Stimulated activated CD8-positive, alpha-beta memory T cell treated with anti-CD3 and anti-CD28 coated beads, Interleukin-7, amount 100 ng/mL, for 4 hours (primary cell): ENCODE measurements at places on chromosomes 2 and 18.

- DNase-seq = no peak
Measured at GRCh38 chr2:43106559-43107527, 119.6 kb downstream of the ZFP36L2 start.

DNA sequence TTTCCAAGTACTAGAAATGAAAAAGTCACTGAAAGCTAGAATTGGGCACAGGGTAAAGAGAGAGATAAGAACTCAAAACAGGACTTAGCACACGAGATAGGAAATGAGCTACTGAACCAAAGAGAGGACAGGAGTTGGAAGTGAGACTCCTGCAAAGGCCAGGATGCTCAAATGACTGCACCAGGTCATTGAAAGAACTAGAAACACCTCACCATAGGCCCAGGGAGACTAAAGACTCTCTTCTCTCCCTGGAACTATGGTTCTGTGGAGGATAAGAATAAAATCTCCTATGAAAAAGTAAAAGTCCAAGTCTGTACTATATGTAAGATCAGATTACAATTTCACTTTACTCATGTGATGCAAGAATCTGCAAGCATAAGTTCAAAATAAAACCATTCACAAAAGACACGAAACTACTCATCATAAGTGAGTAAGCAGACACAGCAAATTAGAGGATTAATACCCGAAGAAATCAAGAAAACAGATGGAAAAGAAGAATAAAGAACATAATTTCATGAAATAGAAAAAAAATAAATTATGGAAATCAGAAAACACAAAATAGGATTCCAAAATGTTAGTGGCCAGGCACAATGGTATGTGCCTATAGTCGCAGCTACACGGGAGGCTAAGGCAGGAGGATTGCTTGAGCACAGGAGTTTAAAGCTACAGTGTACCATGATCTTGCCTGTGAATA, 6.5 kb downstream of the NBAS start:
- no peak for DNase-seq

DNA sequence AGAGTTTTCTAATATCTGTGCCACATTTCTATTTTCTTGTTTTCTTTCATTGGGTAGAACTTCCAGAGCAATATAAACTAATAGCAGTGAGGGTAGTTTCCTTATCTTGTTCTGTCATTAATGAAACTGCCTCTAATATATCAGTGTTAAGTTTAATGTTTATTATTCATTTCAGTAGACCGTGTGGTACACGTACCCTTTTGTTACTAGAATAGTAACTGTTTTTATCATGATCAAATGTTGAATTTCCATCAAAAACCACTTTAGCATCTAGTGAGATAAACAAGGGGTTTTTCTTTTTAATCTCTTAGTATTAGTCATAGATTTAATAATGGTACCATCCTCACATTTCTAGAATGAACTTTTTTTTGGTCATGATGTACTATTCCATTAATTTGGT, 16.0 kb downstream of the DGUOK start:
- no peak for DNase-seq

DNA sequence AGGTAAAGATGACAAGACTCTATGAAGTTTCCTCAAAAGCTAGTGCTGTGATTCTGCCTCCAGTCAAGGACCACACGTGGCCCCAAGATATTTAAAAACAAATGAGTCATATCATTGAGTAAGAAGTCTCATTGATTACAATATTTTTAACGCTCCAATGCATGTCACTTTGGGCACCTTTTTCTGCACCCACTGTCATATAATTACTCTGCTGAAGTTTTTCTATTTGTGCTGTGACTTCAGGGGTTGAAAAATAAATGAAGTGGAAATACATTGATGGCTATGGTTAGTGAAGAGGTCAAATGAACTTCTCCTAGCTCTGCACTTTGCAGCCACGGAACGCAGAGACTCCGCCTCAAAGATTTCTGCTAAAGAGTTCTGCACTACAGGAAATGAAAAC, 344.3 kb upstream of the KYNU start:
- no peak for DNase-seq

DNA sequence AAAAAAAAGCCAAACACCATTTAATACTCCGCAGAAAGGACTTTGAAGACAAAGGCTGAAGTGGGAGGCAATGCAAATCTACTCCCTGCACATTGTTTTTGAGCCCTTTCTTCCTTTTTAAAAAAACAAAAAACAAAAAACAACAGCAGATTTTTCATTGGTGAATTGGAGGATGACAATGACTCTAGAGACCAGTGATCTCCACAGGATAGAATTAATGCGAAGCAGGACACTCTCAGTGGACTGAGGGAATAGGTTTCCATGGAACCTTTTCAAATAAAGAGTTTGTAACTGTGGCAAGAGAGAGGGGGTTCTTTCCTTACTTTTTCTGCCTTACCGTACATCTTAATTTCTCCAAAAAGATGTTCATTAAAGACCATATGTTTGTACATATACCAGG, 371.0 kb downstream of the MEIS1 start:
- DNase-seq = no peak

GRCh38 chr2:206477296-206477695, 34.0 kb downstream of the ADAM23 start:
- DNase-seq = no peak

GRCh38 chr2:118850901-118851415, 3.5 kb upstream of the EN1 start:
- no peak for DNase-seq
